Adrenal gland (tissue), 19 donors: ENCODE measurements at places on chromosomes 16 and 17. TPM values are rescaled to one million over a fixed set of nuclear protein-coding genes. Genes with fewer than 3 reads are reported as not detected.

DNA sequence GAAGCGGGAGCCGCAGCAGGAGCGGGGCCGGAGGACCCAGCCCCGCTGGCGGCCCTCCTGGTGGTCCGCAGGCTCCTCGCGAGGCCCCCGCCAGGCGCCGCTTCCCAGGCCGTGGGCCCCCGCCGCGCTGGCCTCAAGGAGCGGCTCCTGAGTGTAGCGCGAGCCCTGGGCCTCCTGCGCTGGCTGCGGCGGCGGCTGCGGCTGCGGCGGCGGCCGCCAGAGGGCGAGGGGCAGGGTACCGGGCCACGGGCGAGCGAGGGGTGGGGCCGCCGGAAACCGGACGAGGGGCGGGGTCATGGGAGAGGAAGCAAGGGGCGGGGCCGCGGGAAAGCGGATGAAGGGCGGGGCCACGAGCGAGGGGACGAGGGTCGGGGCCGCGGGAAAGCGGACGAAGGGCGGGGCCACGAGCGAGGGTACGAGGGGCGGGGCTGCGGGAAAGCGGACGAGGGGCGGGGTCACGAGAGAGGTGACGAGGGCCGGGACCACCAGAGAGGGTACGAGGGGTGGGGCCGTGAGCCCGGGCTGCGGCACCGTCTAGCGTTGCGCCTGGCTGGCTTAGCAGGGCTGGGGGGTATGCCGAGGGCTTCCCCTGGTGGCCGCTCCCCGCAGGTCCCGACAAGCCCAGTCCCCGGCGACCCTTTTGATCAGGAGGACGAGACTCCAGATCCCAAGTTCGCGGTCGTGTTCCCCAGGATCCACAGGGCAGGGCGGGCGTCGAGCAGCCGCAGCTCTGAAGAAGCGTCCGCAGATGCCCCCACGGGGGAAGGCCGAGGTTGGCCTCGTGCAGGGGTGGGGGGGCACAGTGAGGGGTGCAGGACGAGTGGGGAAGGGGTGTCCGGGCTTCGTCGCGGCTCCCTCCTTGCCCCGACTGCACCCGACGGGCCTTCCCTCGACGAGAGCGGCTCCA, 1.7 kb downstream of the MYO15B start:
- H3K36me3 ChIP-seq = no peaks in the 10 kb centered on the region
- DNase-seq = peak; percentile 94
- peak overlapping the region; percentile 87 for H3K27ac ChIP-seq
- no peak overlapping the region for H3K4me3 ChIP-seq
- H3K4me1 ChIP-seq = no peaks in the 10 kb centered on the region

DNA sequence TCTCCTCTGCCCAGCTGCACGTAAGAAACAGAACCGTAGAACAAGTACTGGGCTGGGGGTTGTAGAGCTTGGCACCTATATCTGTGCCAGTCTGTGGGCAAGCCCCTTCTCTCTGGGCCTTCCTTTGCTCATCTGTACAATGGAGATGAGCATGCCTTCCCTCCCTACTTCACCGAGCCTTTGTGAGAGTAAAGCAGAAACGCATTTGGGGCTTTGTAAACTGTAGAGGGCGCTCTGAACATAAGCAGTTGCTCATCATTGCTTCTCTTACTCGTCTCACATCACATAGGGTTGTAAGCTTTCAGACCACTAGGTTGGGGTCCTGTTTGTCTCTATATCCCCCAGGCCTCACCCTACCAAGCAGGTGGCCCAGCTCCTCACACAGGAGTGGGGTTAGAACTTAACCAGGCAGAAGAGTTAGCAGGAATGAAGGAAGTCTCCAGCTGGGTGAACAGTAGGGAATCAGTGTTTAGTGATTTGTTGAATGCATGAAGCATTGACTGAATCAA, 15.1 kb downstream of the SAMD14 start:
- peaks cover 3% of the 10 kb centered on the region for H3K36me3 ChIP-seq
- no peaks in the 10 kb centered on the region for H3K27me3 ChIP-seq
- H3K4me1 ChIP-seq = peaks cover 46% of the 10 kb centered on the region
- DNase-seq = peak; percentile 81

DNA sequence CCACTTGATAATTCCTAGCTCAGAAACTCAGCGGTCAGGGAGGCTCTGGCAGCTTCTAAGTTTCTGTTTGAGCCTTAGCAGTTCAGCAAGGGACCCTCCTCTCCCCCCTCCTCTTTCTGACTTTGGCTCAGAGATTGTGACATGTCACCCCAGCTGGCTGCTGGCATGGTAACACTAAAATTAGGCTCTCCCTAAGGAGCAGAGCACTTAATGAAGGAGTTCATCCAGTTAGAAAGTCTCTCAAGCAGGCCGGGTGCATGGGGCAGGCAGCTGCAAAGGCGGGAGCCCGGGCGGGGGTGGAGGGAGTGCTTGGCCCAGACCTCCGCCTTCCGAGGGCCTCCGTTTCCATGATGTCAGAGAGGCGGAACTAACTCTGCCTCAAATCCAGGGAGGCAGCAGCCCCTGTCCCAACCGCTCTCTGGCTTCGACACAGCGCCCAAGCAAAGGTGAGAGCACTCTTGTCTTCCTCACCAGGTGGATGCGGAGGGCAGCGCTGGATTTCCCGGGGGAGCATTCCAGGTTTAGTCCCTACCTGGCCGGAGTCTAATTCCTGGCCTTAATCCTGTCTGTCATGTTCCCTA, 128.0 kb upstream of the PLCG2 start:
- peak overlapping the region; percentile 72 for H3K27ac ChIP-seq
- peak; percentile 85 for DNase-seq
- H3K4me1 ChIP-seq = peaks cover 6% of the 10 kb centered on the region
- no peaks in the 10 kb centered on the region for H3K27me3 ChIP-seq
- peaks cover 7% of the 10 kb centered on the region for H3K36me3 ChIP-seq

DNA sequence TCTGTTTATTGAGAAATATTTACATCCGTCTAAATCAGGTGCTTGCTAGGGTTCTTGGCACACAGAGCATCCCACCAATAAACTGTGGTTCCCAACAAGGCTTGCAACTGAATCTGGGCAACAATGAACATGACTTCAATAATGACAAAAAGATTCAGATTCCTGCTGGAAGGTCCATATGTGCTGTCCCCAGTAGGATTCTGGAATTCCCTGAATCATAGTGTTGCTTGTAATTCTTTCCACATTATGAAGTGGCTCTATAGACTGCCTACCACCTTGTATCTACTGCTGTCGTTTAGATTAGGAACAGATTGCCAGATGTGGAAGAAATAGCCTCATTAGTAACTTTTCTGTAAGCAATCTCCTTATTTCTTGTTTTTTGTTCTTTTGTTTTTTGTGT, 265.9 kb downstream of the WWOX start:
- H3K27me3 ChIP-seq = no peaks in the 10 kb centered on the region
- H3K27ac ChIP-seq = no peak overlapping the region
- no peaks in the 10 kb centered on the region for H3K4me1 ChIP-seq
- H3K36me3 ChIP-seq = no peaks in the 10 kb centered on the region
- no peak overlapping the region for H3K4me3 ChIP-seq

GRCh38 chr17:55291114-55291507, 26.4 kb downstream of the HLF start:
- no peaks in the 10 kb centered on the region for H3K36me3 ChIP-seq
- H3K27me3 ChIP-seq = no peaks in the 10 kb centered on the region
- no peak overlapping the region for H3K4me3 ChIP-seq
- peaks cover 32% of the 10 kb centered on the region for H3K4me1 ChIP-seq

- peak overlapping the region; percentile 92 for H3K27ac ChIP-seq
- peaks cover 17% of the 10 kb centered on the region for H3K27me3 ChIP-seq
- H3K4me3 ChIP-seq = peak overlapping the region; percentile 88
- H3K4me1 ChIP-seq = peaks cover 49% of the 10 kb centered on the region
- H3K36me3 ChIP-seq = no peaks in the 10 kb centered on the region
Observed at GRCh38 chr16:2475413-2476344, 752 bp downstream of the TBC1D24 start.

GRCh38 chr17:65553646-65554552, 7.5 kb downstream of the AXIN2 start:
- H3K36me3 ChIP-seq = peaks cover 8% of the 10 kb centered on the region
- no peak overlapping the region for H3K4me3 ChIP-seq
- no peaks in the 10 kb centered on the region for H3K27me3 ChIP-seq
- H3K27ac ChIP-seq = peak overlapping the region; percentile 17

Gene PEMT
- 65.1 TPM for total RNA-seq

Gene CCL17
- total RNA-seq = not detected

Gene PROCA1
- 2.8 TPM for total RNA-seq

Gene ATP6V0C
- 46.9 TPM for total RNA-seq

Gene HSBP1
- 22.2 TPM for total RNA-seq

Gene YBX2
- total RNA-seq = 0.28 TPM

Gene FOXC2
- total RNA-seq = 4.8 TPM

Gene DNASE1L2
- total RNA-seq = 1.0 TPM

Gene HOXB13
- not detected for total RNA-seq
